ENCODE measurements at places on chromosomes 6 and 20.

DNA sequence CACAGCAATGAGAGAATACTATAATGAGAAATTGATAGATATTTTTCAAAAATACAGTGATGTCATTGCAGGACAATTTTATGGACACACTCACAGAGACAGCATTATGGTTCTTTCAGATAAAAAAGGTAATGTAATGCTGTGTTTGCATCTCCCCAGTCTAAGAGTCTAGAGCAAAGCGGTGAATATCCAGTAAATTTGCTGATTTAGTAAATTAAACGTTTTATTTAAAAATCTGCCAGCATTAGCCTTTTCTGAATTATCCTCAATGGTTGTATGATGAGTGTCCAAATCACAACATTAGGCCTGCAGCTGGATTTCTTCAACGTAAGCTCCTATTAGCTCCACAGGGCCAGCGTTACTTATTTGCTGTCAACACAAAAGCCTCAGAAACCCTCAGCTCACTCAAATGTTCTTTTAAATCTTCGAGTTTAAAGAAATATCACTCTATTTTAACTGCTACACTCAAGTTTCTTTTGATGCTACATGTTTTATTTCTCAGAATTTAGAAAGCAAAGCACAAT is 16.0 kb downstream of the SMPDL3A start:
- no peak for DNase-seq

- peak; percentile 36 for DNase-seq
Observed at GRCh38 chr6:9699888-9700287, 715.0 kb downstream of the TFAP2A start.

DNA sequence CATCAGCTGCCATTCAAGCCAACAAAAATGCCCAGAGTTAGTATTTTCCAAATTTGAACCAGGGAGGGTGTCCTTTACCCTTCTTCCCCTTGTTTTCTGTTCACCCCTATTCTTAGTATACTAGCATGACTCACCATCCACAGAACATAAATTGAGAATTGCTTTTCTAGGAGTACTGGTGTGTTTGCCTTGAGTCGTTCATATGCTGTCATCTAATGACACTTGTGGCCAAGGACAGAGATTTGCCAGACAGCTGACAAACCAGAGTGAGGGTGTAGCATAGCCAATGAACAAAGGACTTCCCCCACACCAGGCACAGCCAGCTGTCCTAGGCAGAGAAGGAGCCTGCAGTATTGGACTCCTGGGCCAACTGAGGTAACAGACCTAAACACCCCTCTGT is 62.2 kb downstream of the FILIP1 start:
- no peak for DNase-seq

DNA sequence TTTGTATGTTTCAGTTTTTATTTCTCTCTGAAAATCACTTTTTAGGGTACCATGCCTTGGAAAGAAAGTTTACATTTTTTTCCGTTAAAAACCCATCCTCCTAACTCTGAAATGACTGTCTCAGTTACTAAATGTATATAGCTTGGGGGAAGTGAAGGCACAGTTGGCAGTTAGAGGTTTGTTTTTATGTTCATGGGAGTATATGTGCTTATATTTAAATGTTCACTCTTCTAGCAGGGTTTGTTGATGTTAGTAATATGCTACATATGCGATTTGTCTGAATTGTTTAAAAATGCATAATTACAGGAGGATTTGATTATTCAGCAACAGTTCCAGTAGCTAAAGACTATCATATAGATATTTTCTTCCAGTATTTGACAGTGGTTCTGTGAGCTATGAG is 31.1 kb downstream of the CDKAL1 start:
- DNase-seq = no peak

- DNase-seq = no peak
Observed at GRCh38 chr6:143675946-143676345, 1.8 kb upstream of the PHACTR2 start.

GRCh38 chr6:157424491-157425020 is 43.6 kb downstream of the ZDHHC14 start:
- DNase-seq = no peak

DNA sequence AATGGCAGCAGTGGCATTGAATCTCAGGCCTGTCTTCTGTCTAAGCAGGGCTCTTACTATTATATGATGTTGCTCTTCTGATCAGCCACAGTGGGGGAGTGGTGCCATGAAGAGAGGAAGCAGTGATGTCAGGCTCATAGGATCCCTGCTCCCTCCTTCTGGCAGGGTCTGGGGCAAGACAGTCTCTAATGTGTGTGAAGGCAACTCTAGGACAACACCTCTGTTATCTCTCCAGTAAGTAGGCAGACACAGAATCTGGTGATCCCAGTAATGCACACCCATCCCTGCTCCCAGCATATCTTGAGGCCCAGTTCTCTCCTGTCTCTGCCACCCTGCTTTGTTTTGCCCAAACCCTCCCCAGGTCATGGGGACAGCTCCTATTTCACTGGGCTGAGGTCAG is 8.8 kb downstream of the C20orf202 start:
- DNase-seq = no peak

- no peak for DNase-seq
Observed at GRCh38 chr6:170222498-170223471, 68.1 kb downstream of the DLL1 start.

DNA sequence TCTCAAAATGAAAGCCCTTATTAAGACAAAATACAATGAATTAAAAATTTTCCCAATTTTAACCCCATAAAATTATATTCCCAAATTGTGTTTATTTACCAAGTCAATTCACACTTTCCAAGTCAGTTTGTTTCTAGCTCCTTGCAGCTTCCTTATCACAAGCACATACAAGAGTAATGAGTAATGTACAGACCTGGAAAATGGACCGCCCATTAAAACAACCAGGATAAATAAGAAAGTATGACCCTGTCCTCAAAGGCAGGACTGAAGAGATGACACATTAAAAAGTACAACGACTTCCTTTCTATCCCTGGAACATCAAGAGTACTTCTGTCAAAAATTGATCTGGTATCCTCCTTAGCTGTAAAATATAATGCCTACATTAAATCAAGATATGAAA is 47.1 kb upstream of the TMX4 start:
- DNase-seq = no peak

- DNase-seq = no peak
Observed at GRCh38 chr20:37729909-37730308, 36.1 kb downstream of the CTNNBL1 start.

DNA sequence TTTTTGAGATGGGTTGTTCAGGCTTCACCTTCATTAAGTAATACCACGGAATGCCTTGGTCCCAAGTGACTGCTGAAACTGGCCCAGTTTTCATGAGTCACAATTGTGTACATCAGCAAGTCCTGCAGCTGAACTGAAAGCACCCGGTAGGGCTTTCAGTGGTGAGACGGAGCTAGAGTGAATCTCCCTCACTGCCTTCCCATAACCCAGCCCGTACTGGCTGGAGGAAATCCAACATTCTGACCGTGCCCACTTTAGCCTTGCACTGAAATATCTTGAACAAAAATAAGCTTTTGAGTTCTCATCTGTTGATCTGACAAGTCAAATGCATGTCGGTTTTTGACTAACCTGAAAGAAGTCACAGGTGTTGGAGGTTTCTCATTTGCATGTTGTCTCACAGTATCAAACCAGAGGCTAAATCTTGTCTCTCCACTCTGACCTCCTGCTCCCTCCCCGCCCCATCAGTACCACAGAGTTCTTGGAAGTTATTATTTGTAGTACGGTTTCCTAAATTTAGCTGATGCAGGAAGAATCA is 35.9 kb downstream of the DUSP22 start:
- no peak for DNase-seq

GRCh38 chr6:170366248-170366960 is 59.8 kb downstream of the FAM120B start:
- no peak for DNase-seq

- DNase-seq = no peak
Observed at GRCh38 chr6:113082745-113083144, 735.6 kb downstream of the RFPL4B start.

DNA sequence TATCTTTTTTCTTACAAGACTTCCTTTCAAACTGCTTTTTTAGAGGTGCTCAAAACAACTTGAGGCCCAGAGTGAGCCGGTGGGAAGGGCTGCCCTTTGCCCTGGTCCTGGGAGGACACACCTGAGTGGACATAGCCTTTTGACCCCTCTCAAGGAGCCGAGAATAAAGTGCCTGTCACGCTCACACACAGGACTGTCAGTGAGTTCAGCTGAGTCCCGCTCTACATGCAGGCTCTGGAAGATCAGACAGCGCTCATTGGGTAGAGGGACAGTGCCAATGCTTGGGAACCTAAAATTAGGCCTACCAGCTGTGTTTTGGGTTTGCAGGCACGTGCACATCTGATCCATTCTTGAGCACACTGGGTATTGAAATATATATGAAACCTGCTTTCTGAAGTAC is 387.8 kb downstream of the CD83 start:
- no peak for DNase-seq

DNA sequence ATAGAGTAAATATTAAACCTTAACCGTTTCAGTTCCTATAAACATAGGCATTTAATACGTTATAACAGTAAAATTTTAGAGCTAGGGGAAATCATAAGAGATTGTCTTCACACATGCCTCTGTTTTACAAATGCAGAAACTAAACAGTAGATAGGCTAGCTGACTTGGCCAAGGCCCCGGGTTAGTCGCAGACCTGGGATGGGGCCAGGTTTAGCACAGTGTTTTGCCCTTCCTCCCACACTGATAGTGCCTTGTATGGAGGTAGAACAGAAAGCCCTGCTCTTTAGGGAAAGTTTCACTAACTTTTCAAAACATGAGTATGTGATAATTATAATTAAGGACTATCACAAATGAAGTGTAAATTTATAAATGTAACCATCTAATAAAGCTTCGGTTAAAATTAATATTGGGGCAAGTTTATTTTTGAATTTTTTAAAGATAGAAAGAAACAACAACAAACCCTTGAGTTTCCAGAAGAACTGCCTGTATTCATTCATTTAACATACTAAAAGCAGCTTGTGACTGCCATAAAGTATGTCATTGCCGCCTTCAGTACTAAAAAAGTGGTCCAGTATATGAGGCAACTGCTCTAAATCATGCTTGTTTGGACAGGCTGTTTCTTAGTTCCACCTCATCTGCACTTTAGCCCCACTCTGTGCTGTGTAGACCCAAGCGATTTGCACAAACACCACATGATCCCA is 62.5 kb upstream of the LOC128125822 start:
- no peak for DNase-seq

DNA sequence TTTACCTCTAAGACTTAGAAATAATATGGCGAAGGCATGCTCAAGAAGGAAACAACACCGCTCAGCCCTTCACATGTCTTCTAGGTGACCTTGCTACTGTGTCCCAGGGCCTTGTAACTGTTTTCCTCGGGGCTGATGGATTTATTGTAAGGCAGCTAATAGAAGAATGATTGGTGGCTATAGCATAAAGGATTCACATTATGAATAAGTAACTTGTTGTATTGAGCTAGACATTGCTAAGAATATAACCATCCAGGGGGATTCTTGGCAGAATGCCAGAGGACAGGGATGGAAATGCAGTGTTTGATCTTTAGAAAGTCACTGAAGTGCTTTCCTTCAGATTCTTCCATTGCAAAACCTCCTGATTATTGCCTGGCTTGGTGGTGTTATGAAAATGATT is 54.9 kb downstream of the PLEKHG1 start:
- DNase-seq = no peak

- no peak for DNase-seq
Observed at GRCh38 chr6:15501826-15502445, 160.9 kb downstream of the DTNBP1 start.

DNA sequence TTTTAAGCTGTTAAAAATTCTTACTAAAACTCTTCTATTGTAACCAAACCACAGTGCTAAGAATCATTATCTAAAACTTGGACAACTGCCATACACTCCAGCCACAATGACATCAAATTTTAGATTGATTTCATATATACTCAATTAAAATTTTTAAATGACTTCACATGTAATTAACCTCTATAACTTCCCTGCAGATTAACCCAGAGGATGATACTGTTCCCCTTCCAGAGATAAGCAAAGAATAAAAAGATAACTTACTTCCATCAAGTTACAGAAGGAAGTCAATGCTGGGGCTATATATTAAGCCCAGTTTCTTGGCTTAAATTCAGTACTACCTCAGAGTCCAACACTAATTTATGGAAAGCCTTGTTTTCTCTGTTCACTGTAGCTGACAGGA is 71.3 kb downstream of the ARHGAP18 start:
- no peak for DNase-seq

- DNase-seq = no peak
Observed at GRCh38 chr6:142879076-142879475, 65.9 kb downstream of the HIVEP2 start.

DNA sequence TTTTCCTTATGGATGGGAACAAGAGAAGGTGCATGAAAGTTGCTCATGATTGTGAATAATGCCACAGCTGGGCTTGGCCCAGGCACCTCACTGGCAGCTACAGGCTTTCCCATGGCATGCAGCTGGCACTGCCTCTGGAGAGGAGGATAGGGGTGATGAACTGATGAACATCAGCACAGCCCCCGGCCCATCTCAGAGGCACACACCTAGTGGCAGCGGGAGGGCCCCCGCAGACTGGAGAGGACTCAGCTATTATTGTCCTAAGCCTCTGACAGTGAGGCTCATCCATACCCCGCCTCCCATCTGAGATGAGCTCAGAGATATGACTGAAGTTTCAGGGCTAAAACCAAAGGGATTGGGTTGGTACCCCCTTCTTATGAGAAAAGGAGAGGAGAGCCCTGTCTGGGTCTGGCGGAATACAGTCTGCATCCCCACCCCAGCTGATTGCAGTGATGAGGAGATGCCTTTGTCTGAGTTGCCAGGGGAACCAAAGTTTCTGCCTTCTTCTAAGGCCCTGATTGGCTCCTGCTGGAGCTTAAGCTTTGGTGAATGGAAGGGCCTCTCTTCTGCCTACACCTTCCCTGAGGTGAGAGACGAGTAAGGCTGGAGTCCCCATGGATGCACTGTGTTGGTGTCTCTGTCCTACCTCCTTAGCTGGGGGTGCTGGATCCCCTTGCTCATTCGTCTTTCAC is 27.6 kb upstream of the EPB41L1 start:
- no peak for DNase-seq

DNA sequence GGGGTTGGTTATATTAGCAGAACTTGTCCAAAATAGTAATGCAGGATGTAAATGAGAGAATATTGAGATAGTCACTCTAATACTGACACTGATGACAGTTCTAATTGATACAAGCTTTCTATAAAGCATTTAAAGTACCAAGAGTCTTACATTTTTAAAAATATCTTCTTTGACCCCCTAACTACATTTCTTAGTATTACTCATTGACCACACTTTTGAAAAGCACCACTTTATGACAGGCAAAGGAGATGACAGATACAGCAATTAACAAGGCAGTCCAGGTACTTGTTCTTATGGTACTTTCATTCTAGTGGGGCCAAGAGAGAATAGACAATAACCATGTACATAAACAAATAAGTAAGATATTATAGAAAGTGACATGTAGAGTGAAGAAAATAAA is 139.4 kb upstream of the EYA4 start:
- no peak for DNase-seq

Measured in NCI-H1436 (cell line).